ENCODE measurements at places on chromosomes 12 and 14.

GRCh38 chr12:58893495-58893894, 26.8 kb downstream of the LRIG3 start:
- DNase-seq = no peak

DNA sequence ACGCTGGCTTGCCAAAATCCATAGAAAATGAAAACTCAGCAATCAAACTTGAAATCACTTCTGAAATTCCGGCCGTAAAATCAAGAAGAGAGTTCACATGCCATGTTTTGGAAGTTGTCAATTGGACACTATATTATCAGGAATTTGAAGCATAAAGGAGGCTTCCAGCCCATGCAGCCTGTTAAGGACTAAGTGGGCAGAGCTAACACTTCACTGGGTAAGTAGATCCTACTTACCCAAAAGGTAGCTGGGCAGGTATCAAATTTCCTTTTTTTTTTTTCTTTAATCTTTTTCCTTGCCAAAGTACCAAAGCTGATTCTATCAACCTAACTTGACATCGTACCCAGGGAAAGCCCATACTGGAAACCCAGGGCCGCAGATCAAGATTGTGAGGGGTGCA, 71.5 kb upstream of the ARHGAP5 start:
- DNase-seq = no peak

GRCh38 chr12:28227251-28227650, 37.0 kb downstream of the CCDC91 start:
- no peak for DNase-seq

DNA sequence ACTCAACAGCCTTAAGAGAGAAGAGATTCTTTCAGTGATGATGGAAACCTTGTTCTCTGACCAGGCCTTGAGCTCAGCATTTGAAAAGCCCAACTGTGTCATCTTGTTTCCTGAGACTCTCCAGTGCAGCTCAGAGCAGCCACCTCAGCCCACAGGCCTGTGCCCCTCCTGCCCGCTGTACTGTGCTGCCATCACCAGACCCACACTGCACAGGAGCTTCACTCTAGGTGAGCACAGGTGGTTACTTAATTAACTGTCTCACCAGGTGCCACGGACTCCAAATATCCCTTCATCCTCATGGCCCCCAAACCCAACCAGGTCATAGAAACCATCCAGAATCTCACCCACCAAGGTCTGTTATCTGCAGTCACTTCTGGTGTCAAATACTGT, 51.3 kb downstream of the JAG2 start:
- no peak for DNase-seq

GRCh38 chr12:78185651-78186050, 355.0 kb downstream of the NAV3 start:
- DNase-seq = no peak

GRCh38 chr12:53232646-53233461, 845 bp upstream of the RARG start:
- DNase-seq = peak; percentile 39

- no peak for DNase-seq
Observed at GRCh38 chr12:10740182-10740581, 17.1 kb upstream of the YBX3 start.

DNA sequence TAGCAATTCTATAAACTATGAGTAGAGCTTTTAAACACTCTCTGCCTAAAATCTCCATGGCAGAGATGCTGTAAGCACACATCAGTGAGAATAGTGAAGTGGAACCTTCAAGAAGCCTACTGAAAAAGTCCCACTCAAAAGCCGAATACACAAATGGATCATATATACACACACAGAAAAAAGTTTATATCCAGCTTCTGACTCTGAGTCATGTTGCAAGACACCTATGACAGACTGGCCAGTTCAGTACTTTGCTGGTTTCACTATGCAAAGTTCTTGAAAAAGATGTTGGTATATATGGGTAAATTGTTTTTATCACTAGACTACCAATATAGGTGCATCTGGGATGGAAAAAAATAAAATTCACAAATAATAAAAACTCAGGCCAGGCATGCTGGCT, 126.1 kb downstream of the KCNK10 start:
- no peak for DNase-seq

GRCh38 chr12:630656-631632, 32.3 kb downstream of the NINJ2 start:
- DNase-seq = peak; percentile 78

GRCh38 chr12:127240249-127240929, 1026.6 kb upstream of the TMEM132C start:
- DNase-seq = no peak

- no peak for DNase-seq
Observed at GRCh38 chr12:132173135-132174014, 29.1 kb downstream of the NOC4L start.

- no peak for DNase-seq
Observed at GRCh38 chr12:61916831-61917230, 343.4 kb upstream of the USP15 start.

GRCh38 chr12:123895451-123895850, 77.2 kb downstream of the CCDC92 start:
- no peak for DNase-seq

DNA sequence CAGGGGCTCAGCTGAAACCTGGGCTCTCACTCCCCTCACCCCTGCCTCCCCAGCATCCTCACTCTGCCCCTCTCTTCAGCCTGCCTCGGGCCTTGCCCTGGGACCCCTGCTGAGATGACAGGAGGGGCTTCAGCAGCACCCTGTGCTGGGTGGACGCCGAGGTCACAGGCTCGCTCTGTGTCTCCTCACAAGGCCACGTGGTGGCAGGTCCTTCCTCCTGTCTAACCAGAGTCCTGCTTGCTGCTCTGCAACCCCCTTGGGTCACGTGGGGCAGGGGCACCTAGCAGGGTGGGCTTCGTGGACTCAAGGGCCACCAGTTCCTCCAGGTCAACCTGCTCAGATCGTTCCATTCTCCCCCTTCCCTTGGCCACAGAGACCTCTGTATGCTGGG, 90.4 kb downstream of the TMEM121 start:
- no peak for DNase-seq

DNA sequence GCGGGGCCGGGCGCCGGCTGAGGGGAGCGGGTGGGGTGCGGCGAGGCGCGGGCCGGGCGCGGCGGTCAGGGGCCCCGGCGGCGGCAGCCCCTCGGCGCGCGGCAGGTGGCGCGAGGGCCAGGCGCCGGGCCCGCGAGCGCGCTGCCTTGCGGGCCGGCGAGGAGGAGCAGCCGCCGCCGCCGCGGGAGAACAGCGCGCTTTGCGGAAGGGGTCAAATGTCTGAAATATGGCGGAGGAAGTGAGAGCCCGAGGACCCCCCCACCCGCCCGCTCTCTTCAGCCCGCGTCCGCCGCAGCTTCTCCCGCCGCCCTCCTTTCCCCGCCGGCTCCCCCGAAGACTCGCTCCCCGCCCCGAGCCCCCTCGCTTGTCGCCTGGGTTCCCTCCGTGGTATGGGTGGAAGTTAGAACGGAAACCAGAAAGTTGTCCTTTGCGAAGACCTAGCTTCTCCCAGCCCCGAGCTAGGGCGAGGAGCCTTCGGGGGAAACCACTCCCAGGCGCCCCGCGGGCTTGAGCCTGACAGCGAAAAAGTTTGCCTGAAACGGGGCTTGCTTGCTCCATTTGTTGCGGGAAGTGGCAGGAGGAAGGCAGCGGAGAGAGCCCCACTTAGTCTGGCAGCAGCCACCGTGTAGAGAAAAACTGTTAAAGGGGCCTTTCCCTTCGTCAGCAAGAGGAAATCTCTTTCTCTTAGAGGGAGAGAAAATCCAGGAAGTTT, 551 bp downstream of the RAP1B start:
- DNase-seq = peak; percentile 65

DNA sequence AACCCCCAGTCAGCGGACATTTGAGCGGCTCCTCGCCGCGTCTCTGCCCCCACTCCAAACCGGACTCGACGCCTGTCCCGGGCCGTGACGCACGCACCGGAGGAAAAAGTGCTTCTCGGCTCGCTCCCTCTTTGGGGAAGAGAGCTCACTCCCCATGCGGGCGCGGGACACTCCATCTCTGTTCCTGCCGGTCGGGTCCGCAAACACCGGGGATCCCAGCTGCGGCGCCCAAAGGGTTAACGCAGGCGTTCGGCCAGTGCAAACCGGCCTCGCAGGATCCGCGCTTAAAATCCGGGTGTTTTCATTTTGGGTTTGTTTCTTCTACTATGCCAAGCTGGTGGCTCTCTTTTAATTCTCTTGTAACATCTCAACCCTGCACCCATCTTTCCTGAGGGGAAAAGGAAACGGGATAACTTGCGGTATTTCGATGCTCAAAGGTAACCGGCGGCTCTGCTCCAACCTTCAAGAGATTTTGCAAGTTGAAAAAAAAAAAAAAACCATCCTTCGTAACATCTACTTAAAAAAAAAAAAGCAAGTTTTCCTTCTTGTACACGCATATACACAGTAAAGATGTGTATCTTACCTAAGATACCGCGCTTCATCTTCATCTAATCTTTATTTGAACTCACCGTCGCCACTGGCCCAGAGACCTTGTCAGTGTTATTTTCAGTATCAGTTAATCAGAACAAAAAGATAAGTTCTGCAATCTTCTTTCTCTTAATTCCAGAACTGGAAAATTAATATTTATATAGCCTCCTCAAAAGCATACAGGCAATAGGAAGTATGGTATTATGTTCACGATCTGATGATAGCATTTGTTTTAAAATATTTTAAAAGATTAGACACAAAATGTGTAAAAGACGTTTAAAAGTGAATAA, 1.6 kb upstream of the ATP2B1 start:
- DNase-seq = no peak

DNA sequence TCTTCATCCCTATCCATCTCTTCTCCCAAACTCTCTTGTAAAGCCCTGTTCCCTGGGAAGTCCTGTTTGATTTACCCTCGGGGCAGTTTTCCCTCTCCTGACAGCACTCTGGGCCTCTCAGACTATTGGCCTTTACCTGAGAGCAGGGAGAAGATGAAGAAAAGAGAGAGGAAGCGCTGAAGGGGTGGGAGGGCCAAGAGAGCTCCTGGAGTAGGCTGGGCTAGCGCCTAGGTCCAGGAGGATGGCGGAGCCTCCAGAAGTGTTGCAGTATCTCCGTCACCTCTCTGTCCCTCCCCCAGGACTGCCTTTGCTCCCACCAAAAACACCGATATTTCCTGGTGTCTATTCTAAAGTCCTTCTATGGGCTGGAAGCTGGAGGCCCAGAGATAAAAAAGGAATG, 5.7 kb upstream of the IGFBP6 start:
- no peak for DNase-seq

- DNase-seq = no peak
Observed at GRCh38 chr12:15741082-15741481, 48.1 kb downstream of the EPS8 start.

DNA sequence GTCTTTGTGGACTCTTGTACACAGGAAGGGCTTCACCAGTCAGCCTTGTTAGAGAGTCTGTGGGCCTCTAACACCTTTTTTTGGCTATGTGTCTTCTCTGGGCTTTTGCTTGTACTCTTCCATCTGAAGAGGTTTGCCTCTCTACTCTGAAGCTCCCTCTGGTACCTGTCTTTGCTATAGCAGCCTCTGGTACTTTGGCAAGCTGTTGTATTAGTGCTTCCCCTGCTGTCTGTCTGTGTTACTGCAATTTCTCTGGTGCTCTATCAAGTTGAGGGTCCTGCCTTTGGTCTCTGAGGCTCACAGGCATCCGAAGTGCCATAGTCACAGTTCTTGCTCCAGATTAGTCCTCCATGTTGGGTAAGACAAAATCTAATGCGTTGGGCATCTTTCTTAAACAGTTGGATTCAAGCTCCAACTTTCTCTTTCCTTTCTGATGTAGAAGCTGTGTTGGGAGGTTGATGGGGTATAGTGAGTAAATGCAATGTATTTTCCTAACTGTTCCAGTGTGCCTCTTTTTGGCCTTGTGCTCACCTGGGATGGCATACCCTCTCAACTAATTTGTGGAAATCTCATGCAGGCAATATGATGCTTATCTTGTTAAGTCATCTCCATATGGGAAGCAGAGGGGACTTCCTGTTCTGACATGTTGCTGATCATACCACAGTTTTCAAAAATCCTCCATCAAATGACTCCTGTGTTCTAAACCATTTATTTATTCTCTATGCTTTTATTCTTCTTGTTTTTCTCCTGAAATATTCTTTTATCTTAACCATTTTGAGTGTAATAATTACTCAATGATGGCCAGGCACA, 88.8 kb downstream of the ATF7IP start:
- DNase-seq = peak; percentile 32

- DNase-seq = no peak
Observed at GRCh38 chr14:72142328-72142727, 210.1 kb downstream of the RGS6 start.

GRCh38 chr12:117359029-117359845, 2.2 kb downstream of the NOS1 start:
- no peak for DNase-seq

DNA sequence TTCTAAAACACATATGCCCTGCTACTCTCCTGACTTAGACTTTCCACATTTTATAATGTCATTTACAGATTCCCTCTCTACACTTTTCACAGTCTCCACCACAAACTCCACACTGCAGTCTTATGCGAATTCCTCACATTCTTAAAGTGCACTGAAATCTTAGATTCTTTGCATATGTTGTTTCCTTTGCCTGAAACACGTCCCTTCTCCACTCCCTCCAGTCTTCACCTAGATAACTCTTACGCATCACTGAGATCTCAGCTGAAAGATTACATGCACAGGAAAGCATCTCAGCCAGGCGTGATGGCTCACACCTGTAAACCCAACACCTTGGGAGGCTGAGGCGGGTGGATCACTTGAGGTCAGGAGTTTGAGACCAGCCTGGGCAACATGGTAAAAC, 3.8 kb upstream of the ARHGAP9 start:
- DNase-seq = no peak

GRCh38 chr12:25558586-25558985, 5.5 kb upstream of the LMNTD1 start:
- DNase-seq = no peak

GRCh38 chr12:41032386-41032785, 155.7 kb upstream of the PDZRN4 start:
- DNase-seq = no peak

DNA sequence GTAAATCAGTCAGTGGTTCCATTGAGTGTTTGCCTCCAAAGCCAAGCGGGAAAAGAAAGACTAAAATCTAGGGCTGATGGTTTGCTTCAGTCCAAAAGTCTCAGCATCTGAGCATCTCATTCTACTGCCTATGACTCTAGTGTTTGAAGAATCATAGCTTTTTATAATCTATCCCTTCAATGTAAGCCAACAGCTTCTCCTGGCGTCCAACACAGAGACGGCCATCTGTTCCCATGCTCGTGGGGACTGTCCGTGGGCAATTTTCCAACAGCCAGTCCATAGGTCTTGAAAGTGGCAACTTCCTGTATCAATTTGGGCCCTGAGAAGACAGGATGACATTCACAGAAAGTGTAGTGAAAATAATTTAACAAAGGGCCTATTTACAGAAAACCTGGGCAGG, 544.4 kb upstream of the TMEM132C start:
- no peak for DNase-seq

GRCh38 chr12:29726321-29726692, 57.4 kb downstream of the TMTC1 start:
- no peak for DNase-seq

DNA sequence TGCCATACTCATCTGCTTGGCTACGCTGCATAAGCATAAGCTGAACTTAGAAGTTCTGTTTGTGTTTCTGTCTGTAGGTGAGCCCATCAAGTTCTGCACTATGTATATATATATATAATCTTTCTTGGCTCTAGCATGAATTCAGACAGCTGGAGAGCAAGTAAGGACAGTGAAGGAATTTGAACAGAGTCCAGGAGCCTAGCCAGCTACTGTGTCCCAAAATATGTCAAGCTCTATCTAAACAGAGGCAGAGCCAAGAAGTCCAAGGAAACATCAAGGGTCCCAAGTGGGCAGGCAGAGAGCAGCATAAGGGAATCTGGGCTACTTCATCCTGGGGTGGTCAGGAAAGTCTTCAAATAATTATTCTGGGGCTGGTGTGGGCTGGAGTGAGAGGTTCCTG, 118.5 kb upstream of the NPAS3 start:
- DNase-seq = no peak

GRCh38 chr14:104146651-104147345, 8.4 kb downstream of the KIF26A start:
- no peak for DNase-seq

All from DND-41 (cell line).